ENCODE measurements at places on chromosomes 16 and 17.

GRCh38 chr17:28500712-28501379 lies 5.3 kb upstream of the FOXN1 start:
- no peak for DNase-seq

DNA sequence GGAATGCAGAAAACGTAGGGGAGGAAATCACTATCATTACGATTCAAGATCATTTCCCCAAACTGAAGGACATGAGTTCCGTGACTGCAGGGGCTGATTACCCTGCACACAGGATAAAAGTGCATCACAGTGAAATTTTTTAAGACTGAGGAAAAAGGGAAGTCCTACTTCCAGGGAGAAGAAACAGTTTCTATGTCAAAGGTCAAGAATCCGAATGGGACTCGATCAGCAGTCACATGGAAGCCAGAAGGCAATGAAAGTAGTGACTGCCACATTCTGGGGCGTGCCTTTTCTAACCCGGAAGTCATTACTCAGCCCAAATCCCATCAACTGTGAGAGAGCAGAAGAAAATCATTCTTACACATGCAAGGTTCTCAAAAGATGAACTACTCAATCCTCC lies 12.1 kb downstream of the ZZEF1 start:
- no peak for DNase-seq

GRCh38 chr17:28059675-28060074 lies 17.2 kb downstream of the NLK start:
- no peak for DNase-seq

DNA sequence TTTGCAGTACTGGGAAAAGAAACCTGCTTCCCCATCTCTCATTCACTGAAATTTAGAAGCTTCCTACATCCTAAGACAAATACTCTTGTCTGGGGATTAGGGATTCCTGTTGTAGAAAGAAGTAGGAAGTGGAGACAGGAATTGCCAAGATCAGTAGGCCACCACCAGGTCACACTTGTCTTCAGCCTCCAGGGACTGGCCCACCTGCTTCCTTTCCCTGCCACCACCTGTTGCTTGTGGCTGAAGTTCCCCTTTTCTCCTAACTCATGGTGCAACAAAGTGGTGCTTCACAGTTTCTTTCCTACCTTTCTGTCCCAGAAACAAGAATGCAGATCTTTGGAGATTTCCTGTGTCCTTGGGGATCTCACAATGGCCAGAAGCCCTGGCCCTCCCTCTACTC lies 82.4 kb downstream of the WNT3 start:
- DNase-seq, result no peak

GRCh38 chr17:16255481-16255921 lies 38.5 kb downstream of the PIGL start:
- no peak for DNase-seq

DNA sequence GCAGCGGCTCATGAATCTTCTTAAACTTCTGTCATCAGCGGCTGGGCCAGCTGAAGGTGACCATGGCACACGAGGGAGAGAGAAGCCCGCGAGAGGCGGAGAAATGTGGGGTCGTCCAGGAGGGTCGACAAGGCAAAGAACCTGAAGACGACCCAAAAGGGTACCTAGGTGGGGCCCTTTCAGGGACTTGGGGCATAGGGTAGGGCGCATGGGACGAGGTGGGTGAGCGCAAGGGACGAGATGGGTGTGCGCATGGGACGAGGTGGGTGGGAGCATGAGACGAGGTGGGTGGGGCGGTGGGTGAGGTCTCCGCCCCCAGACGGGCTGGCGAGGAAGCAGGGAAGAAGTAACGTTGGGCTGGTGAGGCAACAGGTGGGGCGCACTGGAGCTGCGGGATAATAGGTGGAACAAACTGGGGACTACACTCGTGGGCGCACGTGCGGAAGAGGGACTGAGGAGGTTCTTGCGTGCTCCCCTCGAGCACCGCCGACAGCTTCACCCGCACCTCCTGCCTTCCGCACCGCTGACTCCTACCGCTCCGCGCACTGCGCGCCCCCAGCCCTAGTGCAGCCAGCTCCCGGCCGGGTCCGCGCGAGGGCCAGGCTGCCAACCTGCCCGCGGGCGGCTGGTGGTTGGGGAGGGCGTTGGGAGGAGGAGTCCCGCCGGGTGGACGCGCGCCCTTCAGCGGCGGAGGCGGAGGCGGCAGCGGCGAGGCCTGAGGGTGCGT lies 23.2 kb upstream of the CRYM start:
- peak; percentile 6 for DNase-seq

DNA sequence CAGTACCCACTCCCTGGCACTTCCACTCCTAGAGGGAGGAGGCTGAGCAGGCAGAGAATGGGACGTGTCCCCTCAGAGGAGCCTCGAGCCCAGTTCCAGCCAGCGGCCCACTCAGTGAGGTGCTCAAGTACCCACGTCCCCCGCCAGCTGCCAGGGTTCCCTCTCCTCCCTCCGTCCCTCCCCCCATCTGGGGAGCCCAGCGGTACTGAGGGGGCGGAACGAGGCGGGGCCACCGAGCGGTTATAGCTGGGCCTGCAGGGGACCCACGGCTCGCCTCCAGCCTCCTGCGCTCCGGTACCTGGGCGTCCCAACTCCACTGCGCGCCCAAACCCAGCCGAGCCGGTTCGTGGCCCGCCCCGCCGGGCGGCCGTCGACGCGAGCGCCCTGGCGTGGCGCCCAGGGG lies at the start of gene NPW:
NPW (plus strand) TSS at position 268 of the 403 bp plus-strand sequence.
- no peak for DNase-seq

DNA sequence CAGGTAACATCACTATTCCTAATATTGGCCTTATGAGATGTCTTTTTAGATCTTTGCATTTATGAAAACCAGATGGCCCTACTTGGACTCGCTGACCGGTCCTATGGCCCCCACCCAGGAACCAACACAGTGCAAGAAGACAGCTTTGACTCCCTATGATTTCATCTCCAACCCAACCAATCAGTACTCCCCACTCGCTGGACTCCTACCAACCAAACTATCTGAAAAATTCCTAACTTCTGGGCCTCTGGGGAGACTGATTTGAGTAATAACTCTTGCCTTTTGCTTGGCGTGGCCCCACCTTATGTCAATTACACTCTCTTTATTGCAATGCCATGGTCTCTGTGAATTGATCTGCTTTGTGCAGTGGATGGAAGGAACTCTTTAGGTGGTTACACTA lies 828.9 kb downstream of the CDH11 start:
- no peak for DNase-seq

DNA sequence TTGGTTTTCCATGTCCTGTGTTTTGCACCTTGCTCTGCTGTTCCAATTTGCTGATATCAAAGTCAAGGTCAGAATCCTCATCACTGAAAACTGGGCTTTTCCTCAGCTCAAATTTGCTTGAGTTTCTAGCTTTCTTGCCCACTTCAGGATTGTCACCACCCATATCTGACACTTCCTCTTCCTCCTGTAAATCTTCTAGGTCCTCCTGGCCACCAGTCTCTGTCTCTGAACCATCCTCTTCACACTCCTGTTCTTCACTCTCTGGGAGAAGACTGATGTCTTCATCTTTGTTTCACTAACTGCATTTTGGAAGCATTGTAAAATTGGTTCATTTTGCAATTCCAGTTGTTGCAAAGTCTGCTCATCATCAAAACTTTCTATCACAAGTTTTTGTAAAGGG lies 63.4 kb upstream of the RBL2 start:
- no peak for DNase-seq

DNA sequence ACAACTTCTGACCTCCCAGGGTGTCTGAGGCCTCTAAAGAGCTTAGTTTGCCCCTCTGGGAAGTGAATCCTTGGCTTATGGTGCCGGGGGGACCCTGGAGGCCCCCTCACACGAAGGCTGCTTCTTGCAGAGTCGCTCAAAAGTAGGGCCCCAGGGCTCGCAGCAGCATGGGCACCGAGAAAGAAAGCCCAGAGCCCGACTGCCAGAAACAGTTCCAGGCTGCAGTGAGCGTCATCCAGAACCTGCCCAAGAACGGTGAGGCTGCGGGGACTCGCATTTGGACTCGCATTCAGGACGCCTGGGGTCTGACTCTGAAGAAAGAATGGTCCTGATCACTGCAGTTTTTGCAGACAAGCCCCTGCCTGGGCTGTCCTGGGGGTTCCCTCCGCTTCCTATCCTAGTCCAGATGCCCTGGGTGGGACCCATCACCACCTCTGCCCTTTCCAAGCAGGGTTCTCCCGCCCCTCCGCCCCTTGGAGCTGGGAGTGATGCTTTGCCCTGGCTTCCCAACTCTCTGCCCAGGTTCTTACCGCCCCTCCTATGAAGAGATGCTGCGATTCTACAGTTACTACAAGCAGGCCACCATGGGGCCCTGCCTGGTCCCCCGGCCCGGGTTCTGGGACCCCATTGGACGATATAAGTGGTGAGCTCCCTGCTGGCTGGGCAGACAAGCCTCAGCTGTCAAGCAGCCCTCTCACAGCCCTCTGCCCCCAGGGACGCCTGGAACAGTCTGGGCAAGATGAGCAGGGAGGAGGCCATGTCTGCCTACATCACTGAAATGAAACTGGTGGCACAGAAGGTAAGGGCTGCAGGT lies 698 bp downstream of the ACBD4 start:
- no peak for DNase-seq

DNA sequence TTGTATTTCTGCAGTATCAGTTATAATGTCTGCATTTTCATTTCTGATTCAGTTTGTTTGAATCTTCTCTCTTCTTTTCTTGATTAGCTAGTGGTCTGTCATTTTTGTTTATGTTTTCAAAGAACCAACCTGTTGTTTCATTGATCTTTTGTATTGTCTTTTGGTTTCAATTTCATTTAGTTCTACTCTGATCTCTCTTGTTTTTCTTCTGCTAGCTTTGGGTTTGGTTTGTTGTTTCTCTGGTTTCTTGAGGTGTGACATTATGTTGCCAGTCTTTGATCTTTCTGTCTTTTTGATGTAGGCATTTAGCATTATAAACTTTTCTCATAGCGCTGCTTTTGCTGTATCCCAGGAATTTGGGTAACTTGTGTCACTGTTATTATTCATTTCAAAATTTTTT lies 107.2 kb downstream of the PHKB start:
- DNase-seq, result no peak

GRCh38 chr16:67112591-67113399 lies 3.1 kb downstream of the PHAF1 start:
- no peak for DNase-seq

DNA sequence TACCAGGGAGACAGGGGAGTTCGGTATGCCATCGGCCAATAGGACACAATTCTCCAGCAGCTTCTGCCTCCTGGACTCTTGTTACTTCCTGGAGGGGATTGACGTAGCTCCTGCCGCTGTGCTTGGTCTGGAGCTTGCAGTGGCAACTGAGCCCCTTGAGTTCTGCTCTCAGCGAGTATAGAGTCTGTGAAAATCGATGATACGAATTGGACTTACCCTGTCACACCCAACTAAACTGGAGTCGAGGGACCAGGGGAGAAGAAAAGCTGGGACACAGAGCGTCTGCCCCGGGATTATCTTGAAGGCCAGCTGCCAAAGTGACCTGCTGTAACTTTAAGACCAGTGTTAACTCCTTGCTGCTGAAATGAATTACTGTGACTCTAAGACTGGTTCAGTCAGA lies 22.2 kb downstream of the SEC14L1 start:
- DNase-seq, result no peak

DNA sequence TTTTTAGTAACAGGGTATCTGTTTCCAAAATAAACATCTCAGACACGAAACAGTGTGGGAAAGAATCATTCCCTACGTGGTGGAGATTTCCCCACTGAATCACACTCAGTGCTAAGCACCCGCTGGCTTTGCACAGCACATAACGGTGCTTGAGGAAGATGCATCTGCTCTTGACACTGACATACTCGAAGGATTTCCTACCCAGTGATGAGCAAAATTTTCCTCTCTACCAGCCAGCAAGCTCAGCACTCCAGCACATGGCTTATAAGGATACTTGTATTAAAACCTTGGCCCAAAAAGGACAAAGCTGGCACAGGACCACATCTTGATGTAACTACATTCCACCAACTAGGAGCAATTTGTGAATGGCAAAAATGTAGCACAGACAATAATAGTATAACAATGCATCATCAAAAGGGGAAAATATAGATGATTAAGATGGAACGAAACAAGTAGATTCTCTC lies 59.0 kb downstream of the ANKFY1 start:
- no peak for DNase-seq

- DNase-seq, result no peak
These were observed 617 bp downstream of the COASY start for GRCh38 chr17:42562388-42563142.

- DNase-seq, result no peak
These were observed 35.5 kb upstream of the PSMD7 start for GRCh38 chr16:74261068-74261467.

DNA sequence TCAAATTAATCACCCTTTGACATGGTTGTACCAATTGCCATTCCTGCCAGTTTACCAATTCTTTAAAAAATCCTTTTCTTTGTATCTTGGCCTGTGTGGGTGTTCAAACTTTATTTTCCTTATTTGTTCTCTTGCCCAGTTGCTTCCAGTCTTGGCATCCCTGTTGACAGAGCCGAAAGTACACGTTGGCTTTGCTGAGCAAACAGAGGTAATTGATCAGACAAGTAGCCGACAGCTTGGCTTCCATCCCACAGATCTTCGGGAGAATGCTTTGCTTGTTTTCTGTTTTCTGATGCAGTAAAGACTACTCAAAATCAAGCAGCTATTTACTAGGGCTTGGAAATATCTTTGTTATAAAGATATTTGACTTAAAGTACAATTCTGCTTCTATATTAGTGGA lies 506.8 kb upstream of the SALL1 start:
- no peak for DNase-seq

DNA sequence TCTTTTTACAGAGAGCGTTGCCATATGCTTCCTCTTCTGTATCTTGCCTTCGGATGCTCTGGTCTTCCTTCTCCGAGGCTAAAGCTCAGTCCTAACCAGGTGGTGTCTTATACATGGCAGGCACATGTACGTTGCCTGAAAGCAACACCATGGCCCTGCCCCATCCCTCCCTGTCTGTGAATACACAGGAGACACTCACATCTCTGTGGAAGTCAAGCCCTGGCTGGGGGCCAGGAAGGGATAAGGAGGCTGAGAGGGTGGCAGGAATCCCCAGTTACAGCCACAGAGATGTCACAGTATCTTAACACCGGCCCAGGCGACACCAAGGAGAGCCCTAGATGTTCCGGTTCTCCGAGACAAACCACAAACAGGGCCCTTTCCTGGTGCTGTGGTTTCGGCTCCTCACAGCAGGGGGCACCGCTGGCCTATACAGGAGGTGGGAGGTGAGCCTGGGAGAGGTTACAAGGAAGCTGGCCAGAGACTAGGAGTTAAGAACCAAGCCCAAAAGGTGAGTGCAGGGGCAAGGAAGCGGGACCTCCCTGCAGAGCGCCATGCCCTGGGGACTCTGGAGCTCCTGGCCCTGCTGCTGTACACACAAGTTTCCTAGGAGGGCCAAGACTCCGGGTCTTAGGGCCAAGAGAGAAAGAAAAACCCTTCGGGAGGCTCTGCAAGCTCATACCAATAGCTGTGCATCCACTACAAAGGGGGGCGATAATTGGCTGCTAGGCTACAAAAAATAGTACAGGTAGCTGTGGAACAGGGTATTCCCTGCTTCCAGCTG lies 41.7 kb downstream of the SRL start:
- DNase-seq, result no peak

GRCh38 chr16:31063843-31064611 lies 10.0 kb downstream of the ZNF668 start:
- no peak for DNase-seq

Measured in stimulated activated naive CD4-positive, alpha-beta T cell (primary cell).